ENCODE measurements at places on chromosomes 7 and 10. TPM values are rescaled to one million over a fixed set of nuclear protein-coding genes. Genes with fewer than 3 reads are reported as not detected.

DNA sequence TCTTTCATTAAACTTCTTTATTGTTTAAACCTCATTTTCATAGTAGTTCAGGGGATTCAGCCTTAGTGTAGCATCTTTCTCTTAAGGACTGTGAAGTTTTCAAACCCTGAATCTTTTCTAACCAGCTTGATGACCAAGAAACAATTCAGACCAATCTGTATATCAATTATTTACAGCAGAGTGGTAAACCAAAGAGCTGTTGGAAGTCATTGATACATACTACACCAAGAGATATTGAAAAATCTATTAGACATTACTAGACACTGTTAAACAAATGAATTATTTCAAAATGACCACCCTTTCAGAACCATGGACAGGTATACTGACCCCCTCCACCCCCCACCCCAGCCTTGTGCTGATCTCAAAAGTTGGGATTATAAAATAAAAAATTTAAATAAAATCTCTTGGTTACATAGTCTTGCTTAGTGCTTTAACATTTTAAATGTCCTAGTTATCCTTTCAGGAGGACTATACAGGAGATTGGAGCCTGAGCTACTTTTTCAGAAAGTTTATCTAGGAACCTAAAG, 143.9 kb upstream of the LSM8 start:
- H3K4me3 ChIP-seq, result no peak overlapping the region
- H3K27ac ChIP-seq, result no peak overlapping the region
- H3K36me3 ChIP-seq, result no peaks in the 10 kb centered on the region
- H3K4me1 ChIP-seq, result no peaks in the 10 kb centered on the region
- no peaks in the 10 kb centered on the region for H3K27me3 ChIP-seq

- H3K4me1 ChIP-seq, result peaks cover 5% of the 10 kb centered on the region
- H3K4me3 ChIP-seq, result no peak overlapping the region
- no peaks in the 10 kb centered on the region for H3K27me3 ChIP-seq
- DNase-seq, result no peak
These were observed 44.6 kb downstream of the TAX1BP1 start for GRCh38 chr7:27784399-27785053.

- peaks cover 8% of the 10 kb centered on the region for H3K36me3 ChIP-seq
- no peak overlapping the region for H3K4me3 ChIP-seq
- H3K4me1 ChIP-seq, result peaks cover 12% of the 10 kb centered on the region
- no peak for DNase-seq
- H3K27me3 ChIP-seq, result no peaks in the 10 kb centered on the region
These were observed 9.1 kb downstream of the ZMIZ2 start for GRCh38 chr7:44757739-44758138.

GRCh38 chr10:9296190-9296589, 1241.7 kb downstream of the GATA3 start:
- no peak for DNase-seq
- H3K27me3 ChIP-seq, result peaks cover 13% of the 10 kb centered on the region
- peaks cover 24% of the 10 kb centered on the region for H3K4me1 ChIP-seq
- no peak overlapping the region for H3K4me3 ChIP-seq
- no peak overlapping the region for H3K27ac ChIP-seq
- H3K36me3 ChIP-seq, result peaks cover 2% of the 10 kb centered on the region

DNA sequence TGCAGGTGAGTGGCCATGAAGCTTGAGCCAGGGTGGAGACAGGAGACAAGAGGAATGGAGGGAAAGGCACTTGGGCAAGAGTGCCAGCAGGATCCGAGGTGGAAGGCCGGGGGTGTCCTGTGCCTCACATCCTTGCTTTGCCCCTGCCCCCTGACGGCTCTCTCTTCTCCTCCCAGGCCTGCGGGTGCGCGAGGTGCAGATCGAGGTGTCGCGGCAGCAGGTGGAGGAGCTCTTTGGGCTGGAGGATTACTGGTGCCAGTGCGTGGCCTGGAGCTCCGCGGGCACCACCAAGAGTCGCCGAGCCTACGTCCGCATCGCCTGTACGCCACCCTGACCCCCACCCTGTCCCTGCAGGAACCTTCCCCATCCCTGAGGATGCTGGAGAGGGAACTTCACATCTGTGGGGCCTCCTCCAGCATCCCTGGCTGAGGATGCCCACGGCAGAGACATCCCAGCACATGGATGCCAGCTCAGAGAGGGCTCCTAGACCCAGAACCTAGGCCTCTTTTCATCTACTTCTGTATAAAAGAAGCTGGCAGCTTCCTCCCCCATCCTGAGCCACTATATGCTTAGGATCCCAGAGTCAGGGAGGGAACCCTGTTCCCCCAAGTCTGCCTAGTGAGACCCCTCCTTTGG, 34.4 kb upstream of the SLC29A3 start:
- no peaks in the 10 kb centered on the region for H3K36me3 ChIP-seq
- no peaks in the 10 kb centered on the region for H3K27me3 ChIP-seq
- H3K27ac ChIP-seq, result no peak overlapping the region
- no peak for DNase-seq
- H3K4me1 ChIP-seq, result no peaks in the 10 kb centered on the region
- H3K4me3 ChIP-seq, result no peak overlapping the region

Gene PTF1A
- not detected for total RNA-seq

Gene TMEM140
- 19.9 TPM for total RNA-seq
